Left ventricle myocardium superior (tissue), 1 donor: ENCODE measurements at places on chromosomes 6 and 20. TPM values are rescaled to one million over a fixed set of nuclear protein-coding genes. Genes with fewer than 3 reads are reported as not detected.
A peak's percentile ranks its signal among the peaks of the same experiment; 100 is the strongest.

SLC2A10 gene
- total RNA-seq, result 1.9 TPM

MACROD2 gene
- total RNA-seq, result 3.5 TPM

SLC22A16 gene
- total RNA-seq, result not detected

MAK gene
- 0.07 TPM for total RNA-seq

HRH3 gene
- not detected for total RNA-seq

GRCh38 chr20:14331646-14332045 is 5.8 kb downstream of the FLRT3 start:
- DNase-seq, result no peak

DNA sequence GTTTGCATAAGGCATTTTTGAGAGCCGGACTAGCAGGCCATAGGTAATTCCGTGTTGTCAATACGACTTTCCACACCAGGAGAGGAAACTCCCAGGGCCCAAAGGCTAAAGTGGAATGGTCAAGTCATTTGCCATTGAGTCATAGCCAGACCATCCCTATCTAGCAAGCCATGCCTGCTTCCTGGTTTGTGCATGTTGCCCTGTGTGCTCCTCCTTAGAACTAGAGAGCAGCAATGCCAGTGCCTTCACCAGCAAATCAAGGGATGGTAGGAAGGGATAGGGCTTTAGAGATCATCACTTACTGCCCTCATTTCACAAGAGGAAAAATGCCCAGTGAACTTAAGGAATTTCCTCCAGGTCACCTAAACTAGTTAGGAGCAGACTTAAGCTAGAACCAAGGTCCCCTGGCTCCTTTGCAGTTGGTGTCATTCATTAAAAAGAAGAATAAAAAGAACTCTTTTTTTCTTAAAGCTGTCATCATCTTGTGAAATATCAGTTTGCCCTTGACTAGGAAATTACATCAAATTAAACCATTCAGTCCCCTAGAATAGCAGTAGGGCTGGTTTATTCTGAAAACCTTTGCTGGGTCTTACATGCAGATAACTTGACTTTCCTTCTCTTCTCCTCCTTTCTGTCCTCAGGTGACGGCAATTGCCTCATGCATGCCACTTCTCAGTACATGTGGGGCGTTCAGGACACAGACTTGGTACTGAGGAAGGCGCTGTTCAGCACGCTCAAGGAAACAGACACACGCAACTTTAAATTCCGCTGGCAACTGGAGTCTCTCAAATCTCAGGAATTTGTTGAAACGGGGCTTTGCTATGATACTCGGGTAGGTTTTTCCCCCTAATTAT is 7.4 kb downstream of the TNFAIP3 start:
- no peak for DNase-seq

GRCh38 chr6:43944908-43945767 is 175.1 kb downstream of the VEGFA start:
- DNase-seq, result no peak

GRCh38 chr6:90284236-90285041 is 12.2 kb downstream of the BACH2 start:
- DNase-seq, result no peak

DNA sequence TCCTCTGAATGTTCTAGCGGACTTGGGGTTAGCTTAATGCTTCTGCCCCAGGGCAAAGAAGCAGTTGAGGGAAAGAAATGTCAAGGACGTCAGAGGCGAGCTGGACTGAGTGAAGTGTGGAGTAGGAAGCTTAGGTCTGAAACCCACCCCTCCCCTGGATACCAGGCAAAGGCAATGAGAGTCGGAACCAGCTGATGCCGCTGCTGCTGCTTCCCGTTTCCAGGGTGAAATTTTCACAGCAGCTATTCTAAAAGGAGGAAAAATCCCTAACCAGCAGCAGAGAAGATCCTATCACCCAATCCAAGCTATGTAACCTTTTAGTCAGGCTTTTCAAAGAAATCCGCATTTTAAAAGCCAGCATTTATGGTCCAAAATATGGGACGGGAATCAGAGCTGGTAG is 564.3 kb downstream of the LMBRD1 start:
- DNase-seq, result no peak

- DNase-seq, result no peak
These were observed 40.8 kb downstream of the NT5E start for GRCh38 chr6:85490516-85491248.

DNA sequence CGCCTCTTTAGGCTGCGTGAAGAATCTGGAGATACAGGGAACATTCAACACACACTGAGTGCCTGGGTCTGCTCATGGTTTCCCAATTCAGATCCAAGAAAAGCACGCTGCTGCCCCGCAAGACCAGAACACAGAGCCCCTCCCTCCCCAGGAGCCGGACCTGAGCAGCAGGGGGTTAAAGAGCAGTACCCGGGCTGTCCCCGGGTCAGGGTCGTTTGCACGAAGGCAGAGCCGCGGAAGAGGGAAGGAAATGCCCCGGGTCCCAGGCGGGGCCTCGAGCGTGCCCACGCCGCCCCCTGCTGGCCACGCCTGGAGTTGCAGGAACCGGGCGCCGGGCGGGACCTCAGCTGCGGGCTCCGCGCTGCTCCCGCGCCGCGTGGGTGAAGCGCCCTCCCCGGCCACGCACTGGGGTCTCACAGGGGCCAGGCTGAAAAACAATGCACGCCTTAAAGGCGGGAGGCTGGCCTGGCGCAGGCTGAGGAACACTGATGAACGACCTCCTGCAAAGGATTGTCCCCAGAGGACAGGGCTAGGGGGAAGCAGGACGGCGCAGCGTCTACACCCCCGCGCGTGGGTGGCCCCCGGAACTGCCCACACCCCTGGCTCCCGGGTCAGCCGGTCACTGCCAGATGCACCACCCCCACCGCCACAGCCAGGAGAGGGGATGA is 48.9 kb downstream of the ANKRD60 start:
- peak; percentile 83 for DNase-seq

- no peak for DNase-seq
These were observed 55.7 kb downstream of the FYN start for GRCh38 chr6:111817451-111818120.

GRCh38 chr6:31826793-31827285 is 699 bp upstream of the HSPA1B start:
- peak; percentile 91 for DNase-seq

- no peak for DNase-seq
These were observed 32.6 kb downstream of the TFAP2B start for GRCh38 chr6:50851049-50851845.

DNA sequence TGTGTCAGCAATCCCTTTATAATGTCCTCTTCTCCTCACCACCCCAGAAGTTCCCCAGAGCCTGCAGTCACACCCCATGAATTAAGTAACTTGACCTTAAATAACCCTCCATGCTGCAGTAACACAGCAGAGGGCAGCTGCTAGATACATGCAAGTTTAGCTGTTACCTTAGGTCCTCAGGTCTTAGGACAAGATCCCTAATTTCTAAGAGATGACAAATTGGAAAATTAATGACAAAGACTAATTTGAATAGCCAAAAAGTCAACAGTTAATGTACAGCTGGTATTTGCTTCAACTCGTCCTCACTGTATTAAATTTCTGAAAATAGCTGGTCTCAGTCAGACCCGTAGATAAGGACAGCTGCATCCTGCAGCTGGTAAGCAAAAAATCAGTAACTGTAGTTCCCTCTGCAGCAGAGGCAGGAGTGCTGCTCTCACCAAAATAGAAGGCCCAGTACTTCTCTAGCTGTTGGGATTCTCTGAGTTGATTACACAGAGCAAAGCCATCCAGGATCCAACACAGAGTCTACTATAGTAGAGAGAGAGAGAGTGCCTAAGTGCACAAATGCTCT is 62.4 kb downstream of the TNFRSF21 start:
- no peak for DNase-seq

DNA sequence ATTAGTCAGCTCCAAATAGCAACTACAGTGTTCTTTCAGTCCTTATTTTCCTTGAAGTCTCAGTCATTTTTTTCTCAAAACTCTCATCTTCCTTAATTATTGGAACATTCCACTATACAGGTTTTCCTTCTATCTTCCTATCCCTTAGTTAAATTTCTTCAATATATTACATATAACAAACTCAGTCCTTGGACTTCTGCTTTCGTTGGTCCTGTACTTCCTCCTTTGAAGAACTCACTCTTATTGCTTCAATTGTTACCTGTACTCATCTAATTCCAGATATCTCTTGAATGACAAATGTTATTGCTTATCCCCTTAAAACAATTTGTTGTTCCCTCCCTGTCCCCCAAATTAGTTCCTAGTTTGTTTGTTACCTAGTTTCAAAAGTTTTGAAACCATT is 67.7 kb upstream of the NOTCH4 start:
- DNase-seq, result no peak

DNA sequence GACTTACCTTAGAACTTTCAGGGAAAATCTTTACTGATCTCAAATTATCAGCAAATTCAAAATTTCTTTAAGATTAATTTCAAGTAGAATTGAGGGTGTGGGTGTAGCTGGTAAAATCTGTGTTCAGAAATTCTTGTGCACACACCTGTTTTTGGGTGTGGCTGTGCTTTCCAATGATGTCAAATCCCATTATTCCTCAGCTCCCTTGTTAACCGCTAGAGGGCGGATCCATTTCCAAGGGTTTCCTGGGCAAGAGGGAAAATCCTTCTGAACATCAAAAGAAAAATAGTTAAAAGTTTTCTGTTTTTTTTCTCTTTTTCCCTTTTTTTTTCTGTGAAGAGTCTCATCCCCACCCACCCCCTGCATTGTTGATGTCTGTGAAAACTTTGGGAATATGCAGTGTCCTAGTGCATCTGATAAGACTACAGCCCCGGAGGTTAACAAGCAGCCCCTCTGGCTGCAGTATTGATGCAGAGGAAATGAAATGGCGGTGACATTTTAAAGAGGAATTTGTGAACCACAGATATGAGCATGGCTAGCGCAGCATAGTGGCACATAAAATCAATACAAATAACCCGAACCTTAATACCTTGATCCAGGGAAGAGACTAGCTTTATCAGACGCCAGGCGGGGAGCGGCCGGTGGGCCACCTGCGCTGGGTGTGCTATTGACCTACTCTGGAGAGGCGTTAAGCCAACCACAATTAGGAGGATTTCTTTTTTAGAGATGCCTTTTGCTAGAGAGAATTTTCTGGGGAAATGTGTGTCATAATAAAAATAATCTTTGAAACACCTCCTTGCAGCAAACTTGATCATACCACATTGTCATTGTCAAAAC is 130.9 kb downstream of the FOXA2 start:
- no peak for DNase-seq
